PC-9 (cell line): ENCODE measurements at places on chromosomes 12 and 14. TPM values are rescaled to one million over a fixed set of nuclear protein-coding genes. Genes with fewer than 3 reads are reported as not detected.

DNA sequence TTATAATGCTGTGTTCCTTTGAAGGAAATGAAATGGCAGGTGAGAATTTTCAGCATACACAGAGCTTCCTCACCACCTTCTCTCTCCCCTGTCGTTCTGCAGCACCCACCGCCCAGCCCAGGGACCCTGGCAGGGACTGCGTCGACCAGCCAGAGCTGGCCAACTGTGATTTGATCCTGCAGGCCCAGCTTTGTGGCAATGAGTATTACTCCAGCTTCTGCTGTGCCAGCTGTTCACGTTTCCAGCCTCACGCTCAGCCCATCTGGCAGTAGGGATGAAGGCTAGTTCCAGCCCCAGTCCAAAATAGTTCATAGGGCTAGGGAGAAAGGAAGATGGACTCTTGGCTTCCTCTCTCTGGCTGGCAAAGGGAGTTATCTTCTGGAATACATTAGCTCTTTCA lies 35.1 kb downstream of the PAPLN start:
- DNase-seq, result no peak

DNA sequence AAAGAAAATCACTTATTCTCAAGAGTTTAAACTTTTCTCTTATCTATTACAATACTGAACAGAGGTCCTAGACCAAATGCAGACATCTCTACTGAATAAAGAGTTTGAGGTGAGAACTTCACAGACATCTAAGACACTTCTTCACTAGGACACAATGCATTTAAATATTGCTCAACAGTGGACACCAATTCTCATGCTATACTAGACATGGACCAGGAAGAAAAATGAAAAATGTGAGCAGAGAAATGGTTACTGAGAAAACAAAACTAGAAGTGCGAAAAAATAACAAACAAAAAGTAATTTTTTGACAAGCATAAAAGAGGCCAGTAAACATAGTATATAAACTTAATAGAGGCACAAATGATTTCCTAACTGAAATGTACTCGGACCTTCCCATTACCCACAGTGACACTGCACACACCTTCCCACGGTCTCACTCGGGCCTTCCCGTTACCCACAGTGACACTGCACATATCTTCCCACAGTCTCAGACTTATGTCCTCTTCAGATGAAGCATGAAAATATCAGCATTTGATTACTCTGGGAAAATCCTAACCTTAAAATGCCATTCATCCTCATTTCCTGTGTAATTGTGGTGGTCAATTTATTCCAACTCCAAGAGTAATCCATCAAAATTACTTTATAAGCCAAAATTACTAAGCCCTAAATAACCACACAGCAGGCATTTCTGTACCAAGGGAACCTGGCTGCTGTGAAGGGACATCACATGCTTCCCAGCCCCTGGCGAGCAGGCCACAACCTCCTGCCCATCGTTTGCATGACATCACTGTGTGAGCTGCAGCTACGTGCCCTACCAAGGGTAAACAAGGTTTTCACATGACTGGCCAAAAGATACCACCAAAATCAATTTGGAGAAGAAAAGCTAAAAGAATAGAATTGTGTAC lies 6.4 kb downstream of the SLC15A4 start:
- no peak for DNase-seq

NOVA1 gene
- 0.68 and 1.1 TPM in 2 replicates for total RNA-seq

BIN2 gene
- not detected in 2 replicates for total RNA-seq

WNT1 gene
- not detected in 2 replicates for total RNA-seq

GRCh38 chr12:131066886-131067490 lies 113.3 kb downstream of the ADGRD1 start:
- no peak for DNase-seq

- no peak for DNase-seq
Measured at GRCh38 chr12:75883241-75883640, 148.3 kb downstream of the PHLDA1 start.

- peak; percentile 73 for DNase-seq
Measured at GRCh38 chr12:6065131-6065862, 59.2 kb downstream of the VWF start.

KRT74 gene
- total RNA-seq, result not detected in 2 replicates

DNA sequence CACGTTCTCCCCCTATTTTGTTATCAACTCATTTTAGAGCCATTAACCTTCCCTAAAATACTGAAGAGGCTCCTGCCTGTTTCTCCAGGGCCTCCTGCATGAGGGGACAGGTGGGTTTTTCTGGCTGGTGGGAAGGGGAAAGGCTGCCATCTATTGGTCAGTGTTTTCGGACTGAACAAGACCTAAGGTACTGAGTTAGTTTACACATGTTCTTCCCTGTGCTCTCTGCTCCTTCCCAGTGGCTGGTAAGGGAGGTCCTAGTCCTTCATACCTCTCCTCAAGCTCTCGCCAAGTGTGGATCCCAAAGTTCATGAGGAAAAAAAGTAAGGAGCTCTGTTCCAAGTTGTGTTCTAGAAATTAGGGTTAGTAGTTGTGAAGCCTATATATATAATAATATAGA lies 357.5 kb downstream of the FSCB start:
- DNase-seq, result no peak

- no peak for DNase-seq
Measured at GRCh38 chr12:98449584-98449983, 65.8 kb upstream of the TMPO start.

DNA sequence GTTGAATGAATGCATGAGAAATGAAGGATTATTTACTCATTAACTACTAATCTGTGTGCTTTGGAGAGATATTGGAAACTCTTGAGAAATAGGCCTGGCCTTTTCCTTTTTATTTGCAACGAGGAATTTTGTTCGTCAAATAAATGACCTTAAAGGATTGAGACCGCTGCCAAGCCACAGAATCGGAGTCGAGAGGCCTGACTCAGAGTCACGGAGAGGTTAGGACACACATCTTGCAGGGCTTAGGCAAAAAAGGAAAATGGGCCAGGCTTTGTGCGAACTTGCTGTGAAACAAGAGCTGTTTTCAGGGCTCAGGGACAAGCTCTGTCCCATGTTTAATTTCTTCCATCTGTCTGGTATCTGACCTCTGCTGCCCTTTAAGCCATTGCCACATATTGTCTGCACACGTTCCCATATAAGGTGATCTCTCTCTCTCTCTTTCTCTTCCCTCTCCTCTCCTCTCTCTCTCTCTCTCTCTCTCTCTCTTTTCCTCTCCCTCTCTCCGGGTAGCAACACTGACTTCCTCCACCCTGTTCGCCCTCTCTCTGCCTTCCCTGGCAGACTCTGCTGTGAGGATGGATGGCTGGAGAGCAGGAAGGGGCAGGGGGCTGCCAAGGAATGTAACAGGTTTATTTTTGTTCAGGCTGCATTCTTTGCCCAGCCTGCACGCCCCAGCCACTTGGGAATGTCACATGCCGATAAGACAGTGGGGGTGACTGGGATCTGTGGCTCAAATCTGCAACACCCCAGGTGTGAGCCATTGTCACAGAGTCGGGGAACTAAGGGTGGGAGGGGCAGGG lies 14.9 kb upstream of the IFT81 start:
- no peak for DNase-seq

KLRC4 gene
- total RNA-seq, result not detected in 2 replicates

SAV1 gene
- 37.1 and 40.7 TPM in 2 replicates for total RNA-seq

DNA sequence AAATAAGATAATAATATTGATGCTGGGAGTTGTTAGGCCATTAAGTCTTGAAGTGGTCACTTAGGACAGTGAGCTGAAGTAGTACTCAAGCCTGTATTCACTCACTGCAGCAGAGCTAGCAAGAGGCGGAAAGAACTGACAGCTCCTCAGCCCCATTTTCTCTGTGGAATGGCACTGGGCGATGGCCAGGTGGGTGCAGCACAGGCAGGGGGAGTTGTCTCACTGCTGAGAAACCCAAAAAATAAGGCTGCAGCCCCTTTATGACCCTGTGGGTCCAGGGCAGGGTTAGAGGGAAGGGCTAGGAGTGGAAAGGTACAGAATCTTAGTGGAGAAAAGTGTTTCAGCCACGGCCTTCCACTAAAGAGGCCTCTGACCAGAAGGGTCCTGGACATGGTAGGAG lies 35.5 kb downstream of the PDZRN4 start:
- no peak for DNase-seq

DNA sequence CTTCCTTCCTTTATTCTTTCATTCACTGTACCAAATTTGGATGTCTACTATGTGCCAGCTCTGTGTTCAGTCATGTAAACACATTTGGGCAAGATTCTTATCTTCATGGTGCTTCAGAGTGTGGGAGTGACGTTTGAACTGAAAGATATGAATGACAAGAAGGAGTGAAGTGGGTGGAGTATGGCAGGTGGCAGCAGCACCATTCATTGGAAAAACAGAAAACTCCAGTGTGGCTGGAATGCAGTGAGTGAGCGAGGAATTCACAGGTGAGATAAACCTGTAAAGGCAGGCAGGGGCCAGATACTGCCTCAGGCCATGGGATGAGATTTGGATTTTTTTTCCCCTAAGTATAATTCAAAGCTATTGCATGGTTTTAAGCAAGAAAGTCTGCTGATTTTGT lies 140.7 kb upstream of the CCDC198 start:
- no peak for DNase-seq

MYL2 gene
- not detected in 2 replicates for total RNA-seq

DNA sequence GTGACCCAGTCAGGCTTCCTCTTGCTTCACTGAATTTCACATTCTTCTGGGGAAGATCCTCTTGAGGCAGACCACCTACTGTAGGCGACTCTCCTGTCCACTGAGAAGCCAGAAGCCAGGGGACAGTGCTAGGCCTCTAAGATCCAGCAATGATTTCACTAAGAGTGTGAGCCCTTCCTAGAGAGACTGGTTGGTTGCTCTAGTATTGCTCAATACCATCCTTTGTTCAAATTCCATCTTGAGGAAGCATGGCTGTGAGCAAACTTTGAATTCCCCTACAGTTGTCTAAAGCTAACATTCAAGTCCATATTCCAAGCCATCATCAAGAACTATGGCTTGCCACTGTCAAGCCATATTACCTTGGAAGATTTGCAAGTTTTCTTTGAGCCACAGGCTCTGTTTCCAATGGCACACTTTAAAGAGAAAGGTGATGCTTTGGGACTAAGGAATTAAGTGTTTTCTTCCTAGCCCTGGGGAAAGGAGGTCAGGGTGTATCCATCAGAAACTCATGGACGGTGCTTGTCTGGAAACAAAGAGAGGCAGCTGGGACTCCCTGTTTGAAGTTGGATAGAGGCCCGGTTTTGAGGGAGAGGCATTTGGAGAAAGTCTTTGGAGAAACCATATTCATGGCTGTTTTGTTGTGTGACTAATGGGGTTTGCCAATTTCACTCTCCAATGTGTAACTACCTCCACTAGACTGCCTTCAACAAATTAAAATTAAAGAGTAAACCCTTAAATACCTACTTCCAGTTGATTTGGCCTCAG lies 1217.9 kb downstream of the VRK1 start:
- no peak for DNase-seq

DNA sequence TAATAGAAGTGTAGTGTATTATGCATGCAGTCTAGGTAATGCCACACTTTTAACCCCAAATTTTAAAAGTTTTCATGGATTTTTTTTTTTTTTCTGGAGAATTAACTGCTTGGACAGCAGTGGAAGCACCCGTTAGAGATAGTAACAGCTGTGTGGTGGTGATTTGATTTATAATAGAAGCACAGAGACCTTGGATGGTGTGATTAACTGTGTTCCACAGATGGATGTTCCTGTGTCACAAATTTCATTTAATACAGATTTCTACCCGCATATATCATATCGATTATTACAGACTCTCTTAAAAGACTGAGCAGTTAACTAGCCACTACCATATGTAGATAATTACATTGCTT lies 47.0 kb downstream of the IFT81 start:
- no peak for DNase-seq

- peak; percentile 75 for DNase-seq
Measured at GRCh38 chr14:75542588-75543091, 20.4 kb downstream of the BATF start.

GRCh38 chr14:68854421-68854820 lies 61.6 kb upstream of the ZFP36L1 start:
- DNase-seq, result no peak

DNA sequence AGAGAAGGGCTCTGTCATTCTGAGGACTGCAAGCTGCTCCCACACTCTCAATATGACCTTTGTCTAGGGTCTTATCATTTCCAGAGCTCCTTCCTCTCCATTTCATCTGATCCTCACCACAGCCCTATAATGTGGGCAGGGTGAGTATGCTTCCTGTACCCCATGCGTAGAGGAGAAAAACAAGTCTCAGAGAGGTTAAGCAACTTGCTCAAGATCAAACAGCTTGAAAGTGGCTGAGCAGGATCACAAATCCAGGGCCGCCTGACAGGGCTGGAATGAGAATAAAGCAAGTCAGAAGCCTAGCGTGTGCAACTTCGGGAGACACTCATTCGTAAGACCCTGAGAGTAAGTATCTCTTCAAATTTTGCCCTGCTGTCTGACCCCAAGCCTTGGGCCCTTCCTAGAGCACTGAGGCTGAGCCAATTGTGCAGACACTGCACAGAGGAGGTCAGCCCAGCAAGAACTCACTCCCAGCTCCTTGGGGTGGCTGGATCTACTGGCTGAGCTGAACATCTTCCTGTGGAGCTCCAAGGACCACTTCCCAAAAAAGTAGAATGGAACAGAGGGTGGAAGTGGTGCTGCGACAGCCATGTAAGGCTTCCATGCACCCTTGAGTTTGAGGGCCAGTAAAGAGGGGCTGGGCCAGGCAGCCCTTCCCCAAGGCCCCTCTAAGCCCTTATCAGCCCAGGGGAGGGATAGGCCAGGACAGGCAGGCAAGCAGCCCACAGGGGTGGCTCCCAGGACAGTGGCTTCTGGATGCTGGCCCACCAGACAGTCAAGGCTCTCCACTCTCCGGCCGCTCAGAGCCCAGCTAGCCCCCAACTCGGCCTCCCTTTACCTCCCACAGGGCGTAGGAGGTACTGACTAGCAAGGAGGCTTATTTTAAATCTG lies 10.5 kb downstream of the ZFP36L1 start:
- DNase-seq, result no peak

GRCh38 chr12:120222288-120222832 lies 21.4 kb upstream of the RPLP0 start:
- no peak for DNase-seq

GRCh38 chr12:94263011-94263811 lies 114.8 kb downstream of the PLXNC1 start:
- no peak for DNase-seq

GUCY2C gene
- not detected in 2 replicates for total RNA-seq

DNA sequence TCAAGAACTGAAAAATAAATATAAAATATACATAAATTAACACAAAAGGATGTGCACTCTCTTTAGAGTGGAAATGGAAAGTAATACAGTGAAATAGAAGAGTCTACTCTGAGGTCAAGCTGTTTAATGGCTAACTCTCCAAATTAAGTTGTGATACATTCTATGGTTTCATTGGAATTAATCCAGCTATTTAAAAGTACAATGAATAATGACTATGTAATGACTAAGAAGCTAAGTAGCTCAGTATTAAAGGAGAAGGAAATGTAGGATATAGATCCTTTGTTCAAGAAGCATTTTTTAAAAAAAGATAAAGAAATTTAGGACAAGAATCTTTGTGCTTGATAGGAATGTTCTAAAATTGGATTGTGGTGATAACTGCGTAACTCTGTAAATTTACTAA lies 85.3 kb downstream of the LRP6 start:
- no peak for DNase-seq

GRCh38 chr12:92051441-92051840 lies 94.2 kb downstream of the BTG1 start:
- DNase-seq, result no peak

- no peak for DNase-seq
Measured at GRCh38 chr12:27000961-27001360, 13.2 kb downstream of the TM7SF3 start.

- no peak for DNase-seq
Measured at GRCh38 chr12:64814432-64814831, 10.0 kb upstream of the TBC1D30 start.
